Neural progenitor cell (in vitro differentiated cells): ENCODE measurements at places on chromosomes 7 and 10.
A peak's percentile ranks its signal among the peaks of the same experiment; 100 is the strongest.

DNA sequence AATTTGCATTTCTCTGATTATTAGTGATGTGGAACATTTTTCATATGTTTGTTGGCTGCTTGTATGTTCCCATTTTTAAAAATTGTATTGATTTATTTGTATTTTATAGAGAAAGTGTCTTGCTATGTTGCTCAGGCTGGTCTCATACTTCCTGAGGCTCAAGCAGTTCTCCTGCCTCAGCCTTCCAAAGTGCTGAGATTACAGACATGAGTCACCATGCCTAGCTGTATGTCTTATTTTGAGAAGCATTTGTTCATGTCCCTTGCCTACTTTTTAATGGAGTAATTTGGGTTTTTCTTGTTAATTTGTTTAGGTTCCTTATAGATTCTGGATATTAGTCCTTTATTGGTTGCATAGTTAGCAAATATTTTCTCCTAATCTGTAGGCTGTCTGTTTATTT, 214.2 kb upstream of the KAT6B start:
- no peak for DNase-seq

DNA sequence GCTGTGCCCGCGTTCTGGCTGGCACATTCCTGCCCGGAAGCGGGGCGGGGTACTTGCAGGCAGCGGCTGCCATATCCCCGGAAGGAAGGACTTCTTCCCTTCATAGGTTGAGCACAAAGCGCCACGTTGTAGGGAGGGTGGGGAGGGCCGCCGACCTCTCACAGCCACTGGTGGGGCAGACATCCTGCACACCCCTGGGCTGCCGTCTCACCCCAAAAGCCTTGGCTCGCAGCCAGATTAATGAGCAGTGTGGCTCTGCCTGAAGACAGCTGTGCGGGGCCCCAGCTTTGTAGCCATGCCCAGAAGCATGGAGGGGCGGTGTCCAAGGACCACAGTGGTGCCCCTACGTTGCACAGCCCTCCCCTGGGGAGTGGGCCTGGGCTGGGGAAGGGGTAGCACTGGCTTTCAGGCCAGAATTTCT, 54.3 kb upstream of the DPYSL4 start:
- DNase-seq, result no peak

DNA sequence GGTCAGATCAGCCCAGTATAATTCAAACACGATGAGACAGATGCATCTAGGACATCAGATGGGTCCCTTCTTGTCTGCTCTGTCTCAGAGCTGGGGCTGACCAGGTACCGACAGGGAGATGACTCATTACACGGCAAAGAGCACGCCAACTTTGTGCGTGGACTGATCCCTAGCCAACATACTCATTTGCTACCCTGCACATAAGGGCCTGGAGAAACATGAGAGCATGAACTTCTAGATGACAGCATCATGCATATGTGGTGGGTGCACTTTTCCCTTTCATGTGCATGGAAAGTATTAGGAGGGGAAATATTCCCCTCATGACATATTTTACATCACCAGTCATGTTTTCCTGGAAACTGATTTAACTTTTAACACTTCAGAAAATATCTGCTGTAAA, 35.1 kb upstream of the NPVF start:
- DNase-seq, result no peak

GRCh38 chr10:60170250-60170649, 219.4 kb downstream of the ANK3 start:
- no peak for DNase-seq

DNA sequence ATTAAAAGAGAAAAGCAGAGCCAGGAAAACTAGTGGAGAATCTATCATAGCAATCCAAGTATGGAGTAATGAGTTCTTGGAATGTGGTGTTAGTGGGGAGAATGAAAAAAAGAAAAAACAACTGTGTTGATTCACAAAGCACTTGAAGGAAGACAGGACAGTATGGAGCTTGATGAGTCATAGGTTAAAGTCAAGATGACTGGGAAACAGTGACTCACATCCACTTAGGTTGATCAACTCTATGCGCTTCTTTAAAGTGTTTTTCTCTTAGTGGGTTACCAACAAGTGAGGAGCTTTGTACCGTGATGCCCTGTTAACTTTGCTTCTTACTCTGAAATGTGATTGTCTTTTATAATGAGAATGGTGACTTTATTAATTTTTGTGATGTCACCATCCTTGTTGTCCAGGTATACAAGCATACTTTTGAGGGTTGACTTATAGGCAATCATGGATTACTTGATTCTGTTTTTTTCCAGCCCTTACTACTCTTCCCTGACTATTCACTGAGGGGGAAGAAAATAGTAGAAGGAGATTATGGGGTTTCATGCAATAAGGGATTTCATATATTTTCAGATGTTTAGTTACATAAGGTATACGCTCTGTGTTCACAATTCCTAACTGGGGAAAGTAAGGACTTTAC, 32.1 kb upstream of the MDFIC start:
- no peak for DNase-seq

GRCh38 chr10:9302140-9302746, 1247.8 kb downstream of the GATA3 start:
- peak; percentile 55 for DNase-seq

- no peak for DNase-seq
Observed at GRCh38 chr10:87761892-87762291, 56.1 kb downstream of the ATAD1 start.

DNA sequence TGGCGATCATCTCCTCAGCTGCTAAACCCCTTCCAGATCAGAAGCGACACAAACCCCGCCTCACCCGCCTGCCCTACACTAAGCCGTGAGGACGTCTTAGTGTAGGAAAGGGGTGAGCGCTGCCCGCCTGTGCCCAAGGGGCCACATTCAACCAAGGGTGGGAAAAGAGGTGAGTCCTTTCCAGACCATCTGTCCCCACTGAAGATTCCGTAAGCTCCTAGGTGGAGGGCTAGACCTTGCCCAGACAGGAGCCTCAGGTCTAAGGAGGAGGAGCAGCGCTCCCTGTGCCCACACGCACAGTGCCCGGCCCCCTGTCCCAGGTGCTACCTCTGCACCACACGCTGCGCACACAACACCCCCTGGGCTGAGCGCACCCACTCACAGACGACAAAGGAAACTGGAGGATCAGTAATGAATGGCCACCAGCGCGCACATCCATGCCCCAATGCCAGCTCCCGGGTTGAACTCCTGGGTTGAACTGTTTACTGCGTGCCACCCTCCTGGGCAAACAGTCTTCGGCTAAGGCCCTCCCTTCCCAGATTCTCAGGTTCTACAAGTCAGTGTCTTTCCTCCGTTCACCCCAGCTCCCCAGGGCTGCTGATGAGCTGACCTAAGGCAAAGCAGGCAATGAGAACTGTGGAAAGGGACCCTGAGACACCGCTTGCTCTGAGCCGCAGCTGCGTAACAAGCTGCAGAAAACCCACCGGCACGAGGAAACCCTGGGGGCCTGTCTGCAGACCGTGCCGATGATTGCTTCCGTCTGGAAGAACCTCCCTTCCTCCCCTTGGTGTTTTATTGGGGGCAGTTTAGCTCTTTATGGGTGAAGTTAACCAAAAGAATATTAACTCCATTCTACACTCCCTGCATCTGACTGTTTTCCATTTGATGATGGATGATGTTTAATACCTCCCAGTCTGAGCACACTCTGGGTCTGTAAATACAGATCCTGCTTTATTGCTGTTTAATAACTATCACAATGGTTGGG, 185.9 kb downstream of the MAD1L1 start:
- DNase-seq, result no peak

DNA sequence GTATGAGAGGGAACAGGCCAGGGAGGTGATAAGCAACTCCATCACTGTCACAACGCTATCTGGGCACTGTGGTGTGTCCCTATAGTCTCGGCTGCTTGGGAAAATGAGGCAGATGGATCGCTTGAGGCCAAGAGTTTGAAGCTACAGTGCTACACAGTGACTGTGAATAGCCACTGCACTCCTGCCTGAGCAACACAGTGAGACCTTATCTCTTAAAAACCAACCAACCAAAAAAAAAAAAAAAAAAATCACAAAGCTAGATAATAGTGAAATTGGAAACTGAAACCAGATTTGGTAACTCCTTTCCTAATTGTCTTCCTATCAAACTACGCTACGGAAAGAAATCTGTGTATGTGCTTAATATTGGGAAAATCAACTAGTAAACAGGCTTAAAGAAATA, 14.1 kb downstream of the MICU1 start:
- no peak for DNase-seq

- no peak for DNase-seq
Observed at GRCh38 chr7:6158424-6159096, 113.9 kb downstream of the CYTH3 start.

- no peak for DNase-seq
Observed at GRCh38 chr10:124592736-124593430, 131.3 kb downstream of the LHPP start.

- DNase-seq, result no peak
Observed at GRCh38 chr10:106935978-106936451, 228.5 kb downstream of the SORCS1 start.
